ENCODE measurements at places on chromosomes 11 and 22.

DNA sequence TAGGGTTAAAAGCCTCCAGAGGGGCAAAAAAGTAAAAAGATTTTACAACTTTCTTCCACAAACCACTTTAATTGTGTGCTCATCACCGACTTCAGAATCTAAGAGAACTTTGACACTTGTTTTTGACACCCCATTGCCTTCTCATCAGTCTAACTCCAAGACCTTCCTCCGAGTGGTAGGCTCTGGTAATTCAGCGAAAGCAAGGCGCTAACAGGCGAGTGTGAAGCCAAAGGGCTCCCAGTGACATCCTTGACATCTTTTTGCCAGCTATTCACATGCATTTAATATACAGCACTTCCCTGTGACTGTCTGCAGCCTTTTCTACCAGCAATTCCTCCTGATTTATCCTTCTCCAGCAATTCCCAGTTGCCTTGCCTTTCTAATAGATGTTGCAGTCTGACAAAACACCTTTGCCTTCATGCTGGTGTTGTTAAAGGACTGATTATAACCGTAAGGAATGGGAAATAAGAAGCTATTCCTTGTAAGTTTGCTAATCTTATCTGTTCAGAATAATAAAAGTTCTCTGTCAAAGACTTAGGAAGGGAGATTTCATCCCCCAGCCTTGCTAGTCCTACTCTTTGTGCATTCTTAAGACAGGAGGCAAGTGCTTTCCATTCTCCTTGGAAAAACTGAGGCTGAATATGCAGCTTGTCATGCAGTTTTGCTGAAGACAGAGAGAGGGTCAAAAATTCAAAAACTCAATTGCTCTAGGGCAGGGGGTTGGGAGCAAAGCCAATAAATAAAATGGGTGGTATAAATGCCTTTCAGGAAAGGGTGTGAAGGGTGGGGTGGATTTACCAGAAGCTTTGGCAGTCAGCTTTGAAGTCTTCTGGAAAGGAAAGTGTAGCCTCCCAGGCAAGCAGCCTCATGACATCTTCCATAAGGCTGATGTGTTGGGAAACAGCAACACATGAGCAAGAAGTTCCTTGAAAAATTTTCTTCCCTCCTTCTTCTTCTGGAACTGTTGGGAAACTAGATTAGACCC lies 39.1 kb downstream of the SNX19 start:
- DNase-seq = no peak

DNA sequence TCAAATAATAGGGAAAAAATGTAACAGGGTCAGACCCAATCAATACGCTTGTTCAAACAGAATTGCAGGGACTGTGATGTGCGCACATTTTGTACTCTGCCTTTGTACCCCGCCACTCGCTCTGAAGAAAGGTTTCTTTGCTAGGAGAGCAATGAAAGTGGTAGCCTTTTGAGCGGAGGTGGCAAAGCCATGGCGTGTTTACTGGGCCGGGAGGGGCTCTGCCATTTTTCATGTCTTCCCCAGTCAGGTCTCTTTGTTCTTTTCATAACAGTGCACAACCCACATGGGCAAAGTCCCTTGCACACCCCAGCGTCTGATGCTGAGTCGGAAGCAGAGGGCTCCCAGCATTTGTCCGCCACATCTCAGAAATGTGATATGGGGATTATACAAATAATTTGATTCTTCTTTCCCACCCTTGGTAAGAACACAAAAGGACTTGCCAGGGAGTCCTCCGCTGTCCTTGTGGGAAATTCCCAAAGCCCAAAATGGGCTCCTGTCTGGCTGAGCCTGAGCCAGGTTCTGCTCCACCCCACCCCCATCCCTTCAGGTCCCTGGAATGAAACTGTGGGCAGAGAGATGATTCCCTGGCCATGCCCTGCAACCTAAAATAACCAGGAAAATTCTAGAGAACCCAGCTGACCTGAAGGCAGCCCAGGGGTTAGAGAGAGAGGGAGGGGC lies 36.6 kb downstream of the C11orf58 start:
- no peak for DNase-seq

DNA sequence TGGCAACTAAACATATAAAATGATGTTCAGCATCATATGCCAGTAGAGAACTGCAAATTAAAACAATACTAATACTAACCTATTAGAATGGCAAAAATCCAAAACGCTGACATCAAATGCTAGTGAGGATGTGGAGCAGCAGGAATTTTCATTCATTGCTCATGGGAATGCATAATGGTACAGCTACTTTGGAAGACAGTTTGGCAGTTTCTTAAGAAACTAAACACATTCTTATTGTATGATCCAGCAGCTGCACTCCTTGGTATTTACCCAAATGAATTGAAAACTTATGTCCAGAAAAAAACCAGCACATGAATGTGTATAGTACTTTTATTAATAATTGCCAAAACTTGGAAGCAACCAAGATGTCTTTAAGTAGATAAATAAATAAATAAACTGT lies 258.0 kb downstream of the TENM4 start:
- no peak for DNase-seq

DNA sequence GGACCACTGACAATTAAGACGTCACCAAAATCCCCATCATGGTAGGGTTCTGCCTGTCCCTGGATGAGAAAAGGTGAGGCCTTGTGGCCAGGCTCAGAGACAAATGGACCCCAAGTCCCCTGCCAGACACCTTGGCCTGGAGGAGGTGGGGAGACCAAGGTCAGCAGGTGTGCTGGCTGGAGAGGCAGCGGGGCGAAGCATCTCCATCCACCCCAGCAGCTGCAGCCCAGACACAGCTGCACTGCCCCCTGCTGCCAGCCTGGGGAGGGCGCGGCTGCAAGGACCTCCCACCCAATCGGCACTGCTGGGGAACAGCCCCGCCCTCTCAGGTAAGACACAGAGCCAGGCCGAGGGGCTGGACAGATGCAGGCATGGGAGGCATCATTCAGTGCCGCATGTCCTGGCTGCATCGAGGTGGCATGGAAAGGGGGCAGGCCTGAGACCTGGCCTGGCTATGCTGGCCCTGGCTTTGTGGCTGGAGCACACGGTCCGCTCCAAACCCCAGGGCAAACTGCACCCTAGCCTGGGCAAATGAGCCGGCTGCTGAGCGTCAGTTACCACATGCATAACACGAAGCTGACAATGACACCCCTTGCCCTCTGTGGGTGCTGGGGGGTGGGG lies 12.2 kb upstream of the MFNG start:
- DNase-seq = peak; percentile 76

DNA sequence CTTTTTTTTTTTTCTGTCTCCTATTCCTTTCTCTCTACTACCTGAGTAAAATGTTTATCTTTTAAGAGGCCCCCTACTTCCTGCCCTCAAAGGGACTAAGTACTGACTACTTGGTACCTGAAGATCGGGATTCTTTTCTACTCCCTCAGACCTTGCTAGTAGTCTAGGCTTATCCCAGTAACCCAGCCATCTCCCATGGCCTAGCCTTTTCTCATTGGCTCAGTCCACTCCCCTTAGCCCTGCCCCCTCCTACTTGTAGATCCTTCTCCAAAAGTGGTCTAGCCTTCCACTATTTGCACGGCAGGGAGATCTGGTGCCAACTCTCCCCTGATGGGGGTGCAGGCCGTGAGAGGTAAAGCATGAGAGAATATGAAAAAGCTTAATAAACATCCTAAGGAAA lies 133.7 kb downstream of the RCN1 start:
- no peak for DNase-seq

- no peak for DNase-seq
These were observed 199.7 kb downstream of the C11orf91 start for GRCh38 chr11:33500861-33501479.

- no peak for DNase-seq
These were observed 55.6 kb upstream of the CSNK2A3 start for GRCh38 chr11:11408436-11409221.

- DNase-seq = no peak
These were observed 808 bp upstream of the MSANTD2 start for GRCh38 chr11:124801014-124801413.

- DNase-seq = no peak
These were observed 407.3 kb downstream of the TMEM135 start for GRCh38 chr11:87444993-87445392.

GRCh38 chr11:26227301-26227746 lies 104.6 kb upstream of the ANO3 start:
- DNase-seq = no peak

DNA sequence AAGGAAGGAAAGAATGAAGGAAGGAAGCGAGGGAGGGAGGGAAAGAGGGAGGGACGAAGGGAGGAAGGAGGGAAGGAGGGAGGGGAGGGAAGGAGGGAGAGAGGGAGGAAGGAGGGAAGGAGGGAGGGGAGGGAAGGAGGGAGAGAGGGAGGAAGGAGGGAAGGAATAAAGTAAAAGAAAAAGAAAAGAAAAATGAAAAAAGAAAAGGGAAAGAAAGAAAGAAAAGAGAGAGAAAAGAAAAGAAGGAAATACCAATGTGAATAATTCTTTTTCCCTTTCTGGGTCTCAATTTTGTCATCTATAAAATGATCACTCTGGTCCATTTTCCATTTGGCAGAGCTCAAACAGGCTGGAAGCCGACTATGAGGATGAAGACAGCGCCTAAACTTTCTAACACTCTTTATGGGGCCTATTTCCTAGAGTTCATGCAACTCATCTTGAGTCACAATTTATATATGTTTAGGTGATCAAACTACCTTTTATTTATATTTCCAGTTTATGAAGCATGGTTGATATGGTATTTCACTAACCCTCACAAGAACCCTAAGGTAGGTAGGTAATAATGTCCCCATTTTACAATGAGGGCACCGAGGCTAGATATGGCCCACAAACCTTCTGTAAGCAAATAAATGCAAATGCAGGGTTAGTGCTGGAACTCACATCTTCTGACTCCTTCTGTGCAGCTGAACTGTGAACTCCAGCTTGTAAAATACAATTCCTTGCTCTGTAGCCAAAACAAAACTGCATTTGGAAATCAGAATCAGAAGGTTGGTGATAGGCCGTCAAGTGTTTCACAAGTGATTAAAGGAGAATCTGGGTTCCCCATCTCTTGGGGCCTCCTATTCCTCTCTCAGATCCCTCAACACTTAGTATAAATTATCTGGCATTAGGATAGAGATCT lies 434.3 kb downstream of the ETS1 start:
- no peak for DNase-seq

- no peak for DNase-seq
These were observed 1.7 kb downstream of the CHST1 start for GRCh38 chr11:45663486-45664375.

GRCh38 chr11:87849216-87849615 lies 326.0 kb downstream of the RAB38 start:
- DNase-seq = no peak

DNA sequence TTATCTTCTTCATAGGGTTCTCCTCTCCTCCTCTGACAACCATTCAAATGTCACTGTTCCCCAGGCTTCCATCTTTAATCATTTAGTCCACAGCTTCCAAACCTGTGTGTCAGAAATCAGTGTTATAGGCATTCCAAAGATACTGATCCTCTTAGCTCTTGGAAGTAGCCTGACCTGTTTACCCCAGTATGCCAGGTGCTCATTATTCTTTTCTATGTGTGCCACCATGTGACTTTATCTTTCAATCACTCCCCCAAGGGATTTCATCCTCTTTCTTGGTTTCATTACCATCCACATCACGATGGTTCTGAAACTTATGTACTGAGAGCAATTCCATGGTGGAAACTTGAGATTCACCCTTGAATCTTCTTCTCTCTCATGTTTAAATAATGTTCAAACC lies 7.6 kb downstream of the POU2AF2 start:
- no peak for DNase-seq

GRCh38 chr11:1271927-1272326 lies 37.5 kb downstream of the TOLLIP start:
- DNase-seq = no peak

- no peak for DNase-seq
These were observed 37.8 kb upstream of the RASD2 start for GRCh38 chr22:35502836-35503235.

DNA sequence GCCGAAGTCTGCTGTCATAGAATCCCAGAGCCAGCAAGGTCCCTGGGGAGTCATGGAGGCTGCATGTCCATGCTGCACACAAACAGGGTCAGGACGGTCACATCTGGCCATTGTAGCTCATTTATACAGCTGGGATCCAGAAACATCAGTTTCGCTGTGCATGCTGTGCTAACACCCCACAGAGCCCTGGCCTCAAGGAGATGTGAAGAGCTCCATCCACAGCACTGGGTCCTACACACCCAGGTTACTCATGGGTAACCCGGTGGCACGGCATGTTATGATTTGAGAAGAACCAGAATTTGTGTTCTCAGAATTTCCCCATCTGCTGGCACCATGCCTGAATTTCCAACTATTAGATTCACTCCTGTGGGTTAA lies 146.3 kb upstream of the ARHGAP20 start:
- no peak for DNase-seq

GRCh38 chr22:41442240-41442792 lies 4.3 kb downstream of the TOB2 start:
- DNase-seq = no peak

DNA sequence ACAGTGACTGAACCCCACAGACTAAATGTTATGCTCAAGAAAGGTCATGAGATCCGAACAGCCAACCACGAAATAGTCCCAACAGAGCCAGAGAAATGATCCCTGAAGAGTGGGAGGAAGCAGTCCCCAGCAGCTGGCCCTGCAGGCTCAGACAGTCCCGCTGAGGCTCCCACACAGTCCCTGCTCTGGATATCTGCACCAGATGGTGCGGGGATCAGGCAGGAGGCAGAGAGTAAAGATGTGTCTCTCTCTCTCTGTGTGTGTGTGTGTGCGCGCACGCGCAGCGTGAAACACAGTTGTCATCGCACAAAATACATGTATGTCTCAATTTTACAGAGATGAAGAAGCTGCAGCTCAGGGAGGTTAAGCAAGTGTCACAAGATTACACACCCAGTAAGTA lies 27.9 kb downstream of the GUCY1A2 start:
- DNase-seq = no peak

DNA sequence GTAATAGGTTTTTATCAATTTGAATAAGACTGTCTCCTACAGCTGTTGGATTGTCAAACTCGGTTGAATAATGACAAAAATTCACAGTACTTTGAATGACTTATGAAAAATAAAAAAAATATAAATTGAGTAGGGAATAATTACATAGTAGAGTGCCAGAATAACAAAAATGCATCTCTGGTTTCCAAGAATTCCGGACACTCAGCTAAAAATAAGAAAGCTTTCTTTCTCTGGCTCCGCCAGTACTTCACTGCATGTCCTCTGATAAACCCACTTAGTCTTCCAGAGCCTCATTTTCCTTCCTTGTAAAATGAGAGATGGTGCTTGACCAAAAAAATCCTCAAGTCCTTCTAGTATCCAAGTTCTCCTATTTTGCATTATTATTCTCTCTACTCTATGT lies 374.6 kb upstream of the LUZP2 start:
- no peak for DNase-seq
